ENCODE measurements at places on chromosomes 2 and 18.

- no peak for DNase-seq
These were observed 23.7 kb upstream of the COL5A2 start for GRCh38 chr2:189203177-189203799.

- no peak for DNase-seq
These were observed 71.7 kb downstream of the MYOM1 start for GRCh38 chr18:3147935-3148554.

DNA sequence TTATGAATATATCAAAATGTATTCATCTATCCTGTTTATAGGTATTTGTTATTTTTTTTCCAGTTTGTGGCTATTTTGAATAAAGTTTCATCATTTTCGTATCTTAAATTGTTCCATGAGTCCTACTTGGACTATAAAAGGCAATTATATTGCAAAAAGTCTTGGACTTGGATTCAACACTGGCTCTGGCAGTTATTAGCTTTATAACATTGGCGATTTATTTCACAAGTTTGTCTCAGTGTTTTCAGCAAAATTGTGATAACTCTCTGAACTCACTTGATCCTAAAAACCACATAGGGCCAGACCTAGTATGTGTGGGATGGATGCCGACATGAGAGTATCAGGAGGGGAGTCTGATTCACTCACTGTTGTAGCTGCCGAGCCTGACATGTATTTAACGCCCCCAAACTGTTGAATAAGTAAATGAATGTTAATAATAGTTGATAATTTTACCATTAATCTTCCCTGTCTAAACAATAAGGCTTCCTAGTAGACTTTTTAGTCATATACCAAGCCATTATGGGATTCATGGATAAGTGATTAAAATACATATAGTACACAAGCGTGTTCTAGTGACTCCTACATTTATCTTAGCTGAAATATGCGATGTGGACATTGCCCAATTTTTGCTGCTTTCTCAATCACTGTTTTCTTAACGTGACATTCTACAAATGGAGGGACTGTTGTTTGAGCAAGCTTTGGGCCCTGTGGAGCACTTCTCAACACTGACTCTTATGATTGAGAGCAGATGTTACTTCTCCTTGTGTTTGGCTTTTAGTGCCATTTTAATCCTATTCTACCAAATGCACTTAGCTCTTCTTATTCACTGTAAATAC, 907.6 kb downstream of the EPHA4 start:
- DNase-seq = no peak

GRCh38 chr2:64092502-64092901, 51.7 kb downstream of the PELI1 start:
- no peak for DNase-seq

DNA sequence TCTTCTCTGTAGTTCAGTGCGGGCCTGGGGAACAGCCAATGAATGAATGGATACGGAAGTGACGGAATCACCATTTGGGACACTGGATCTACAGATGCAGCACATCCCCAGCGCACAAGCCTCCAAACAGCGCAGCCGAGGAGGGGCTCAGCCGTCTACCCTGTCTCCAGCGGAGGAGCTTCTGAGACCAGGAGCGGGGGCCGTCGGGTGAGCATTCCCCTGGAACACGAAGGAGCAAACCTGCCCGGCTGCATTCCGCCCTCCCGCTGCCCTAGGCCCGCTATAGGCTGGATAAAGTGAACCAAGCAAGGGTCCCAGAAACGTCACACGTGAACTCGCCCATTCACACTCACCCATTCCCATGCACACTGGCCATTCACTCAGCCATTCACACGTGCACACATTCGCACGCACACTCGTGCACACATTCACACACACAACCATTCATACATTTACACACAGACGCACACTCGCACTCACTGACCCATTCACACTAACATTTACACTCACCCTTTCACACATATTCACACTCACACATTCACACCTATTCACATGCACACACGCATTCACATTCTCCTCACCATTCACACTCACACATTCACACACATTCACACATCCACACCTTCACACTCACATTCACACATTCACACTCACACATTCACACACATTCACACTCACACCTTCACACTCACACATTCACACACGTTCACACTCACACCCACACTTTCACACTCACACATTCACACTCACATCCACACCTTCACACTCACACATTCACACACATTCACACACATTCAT, 63.4 kb downstream of the BIN1 start:
- DNase-seq = no peak

DNA sequence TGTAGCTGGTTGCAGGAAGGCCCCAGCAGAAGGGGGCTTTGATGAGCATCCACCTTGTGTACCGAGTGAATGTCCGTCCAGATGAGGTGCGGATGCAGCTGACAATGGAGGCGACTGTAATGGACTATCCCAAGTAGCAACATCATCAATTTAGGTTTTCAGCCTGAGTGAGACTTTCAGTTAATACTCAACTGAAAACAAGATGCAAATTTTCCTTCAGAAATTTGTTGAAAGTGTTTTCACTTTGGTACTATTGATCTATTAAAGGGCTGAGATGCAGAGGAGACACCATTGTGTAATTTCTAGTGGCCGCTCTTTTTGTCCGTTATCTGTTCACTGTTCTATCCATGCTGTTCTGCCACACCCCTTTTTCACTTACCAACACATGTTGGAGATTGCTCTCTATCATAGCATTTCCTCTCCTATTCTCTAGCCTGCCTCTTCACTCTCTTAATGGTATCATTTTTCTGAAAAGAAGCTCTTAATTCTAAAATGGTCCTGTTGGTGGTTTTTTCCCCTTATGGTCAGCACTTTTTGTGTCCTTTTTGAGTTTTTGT, 12.0 kb upstream of the CASP8 start:
- DNase-seq = no peak

DNA sequence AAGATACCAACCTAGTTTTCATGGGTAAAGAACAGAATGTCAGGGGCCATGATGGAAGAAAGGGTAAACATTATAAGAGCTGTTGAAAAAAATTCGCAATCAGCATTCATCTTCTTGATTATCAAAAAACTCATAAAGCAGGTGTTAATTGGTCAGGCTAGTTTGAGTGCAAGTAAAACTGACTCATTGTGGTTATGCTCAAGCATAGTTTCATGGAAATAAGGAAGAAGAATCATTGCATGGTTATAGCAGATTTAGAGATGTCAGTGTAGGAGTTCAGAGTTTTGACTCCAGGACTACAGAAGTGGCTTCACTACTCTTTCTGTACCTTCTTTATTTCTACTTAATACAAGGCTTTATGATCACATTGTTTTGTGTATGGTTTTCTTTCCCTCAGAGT, 26.9 kb upstream of the CDH19 start:
- DNase-seq = no peak

- no peak for DNase-seq
These were observed 120.1 kb upstream of the SLC1A4 start for GRCh38 chr2:64869126-64869525.

DNA sequence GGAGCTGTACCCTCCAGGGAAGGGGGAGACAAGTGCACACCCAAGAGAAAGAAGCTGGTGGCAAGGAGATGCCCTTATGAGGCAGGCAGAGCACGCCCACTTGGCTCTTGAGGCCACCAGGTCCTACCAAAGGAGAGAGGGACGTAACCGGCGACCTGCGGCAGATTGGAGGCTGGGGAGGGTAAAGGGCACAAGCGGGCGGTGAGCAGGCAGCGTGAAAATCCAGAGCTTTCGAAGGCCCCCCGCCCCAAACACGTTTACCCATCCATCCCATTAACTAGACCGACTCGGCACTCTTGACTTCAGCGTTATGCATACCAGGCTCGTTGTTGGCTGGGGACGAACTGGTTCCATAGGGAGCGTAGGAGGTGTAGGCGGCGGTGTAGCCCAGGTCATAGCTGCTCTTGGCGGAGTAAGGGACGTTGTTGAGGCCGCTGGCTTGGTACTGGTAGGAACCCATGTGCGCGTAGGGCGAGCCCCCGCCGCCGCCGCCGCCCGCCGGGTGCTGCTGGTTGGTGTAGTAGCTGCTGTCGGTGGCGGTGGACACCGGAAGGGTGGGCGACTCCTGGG, 794 bp downstream of the DLX2 start:
- DNase-seq = no peak

DNA sequence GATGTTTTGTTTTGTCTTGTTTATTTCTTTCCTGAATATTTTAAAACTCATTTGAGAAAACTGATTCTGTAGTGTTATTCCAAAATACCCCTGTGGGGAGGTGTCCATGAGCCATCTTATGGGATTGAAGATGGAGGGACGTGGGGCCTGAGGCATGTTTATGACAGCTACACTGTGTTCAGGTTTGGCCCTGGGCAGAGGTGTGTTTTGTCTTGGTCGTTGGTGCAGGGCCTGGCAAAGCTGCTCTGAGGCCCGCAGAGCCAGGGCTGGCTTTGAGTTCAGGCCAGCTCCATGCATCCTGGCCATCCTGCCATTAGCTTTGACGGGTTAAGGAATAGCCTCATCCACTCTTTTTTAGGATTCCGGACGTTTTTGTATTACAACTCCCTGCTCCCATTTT, 68.9 kb downstream of the TMEM18 start:
- no peak for DNase-seq

DNA sequence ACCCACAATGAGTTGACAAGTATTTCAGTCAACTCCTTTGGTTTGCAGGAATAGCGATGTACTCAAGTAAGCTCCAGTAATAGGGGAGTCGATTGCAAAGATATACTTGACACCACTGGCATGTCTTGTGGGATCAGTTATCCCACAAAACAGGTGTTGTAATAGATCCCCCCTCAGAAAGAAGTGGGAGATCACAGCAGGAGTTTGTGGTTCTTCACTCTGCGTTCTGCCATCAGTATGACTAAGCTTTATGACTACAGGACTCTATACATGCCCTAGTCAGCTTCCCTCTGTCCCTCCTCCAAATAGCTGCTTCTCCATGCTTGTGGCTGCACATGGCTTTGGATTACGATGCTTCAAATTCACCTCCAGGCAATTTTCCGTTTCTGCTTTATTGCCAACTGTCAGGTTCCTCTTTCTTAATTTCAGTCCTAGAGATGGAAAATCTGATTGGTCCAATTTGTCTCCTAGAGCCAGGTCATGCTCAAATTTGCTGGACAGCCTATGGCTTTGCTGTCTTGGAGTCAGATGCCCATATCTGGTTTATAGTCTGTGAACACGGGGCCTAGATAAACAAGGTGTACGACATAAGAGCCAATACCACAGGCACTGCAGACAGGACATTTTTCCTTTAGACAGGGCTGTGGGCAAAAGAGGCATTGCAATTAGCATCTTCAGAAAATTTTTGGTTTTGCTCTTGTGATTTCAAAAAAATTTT, 221.7 kb downstream of the PAX3 start:
- no peak for DNase-seq

GRCh38 chr18:56353663-56354260, 284.6 kb downstream of the TXNL1 start:
- no peak for DNase-seq

DNA sequence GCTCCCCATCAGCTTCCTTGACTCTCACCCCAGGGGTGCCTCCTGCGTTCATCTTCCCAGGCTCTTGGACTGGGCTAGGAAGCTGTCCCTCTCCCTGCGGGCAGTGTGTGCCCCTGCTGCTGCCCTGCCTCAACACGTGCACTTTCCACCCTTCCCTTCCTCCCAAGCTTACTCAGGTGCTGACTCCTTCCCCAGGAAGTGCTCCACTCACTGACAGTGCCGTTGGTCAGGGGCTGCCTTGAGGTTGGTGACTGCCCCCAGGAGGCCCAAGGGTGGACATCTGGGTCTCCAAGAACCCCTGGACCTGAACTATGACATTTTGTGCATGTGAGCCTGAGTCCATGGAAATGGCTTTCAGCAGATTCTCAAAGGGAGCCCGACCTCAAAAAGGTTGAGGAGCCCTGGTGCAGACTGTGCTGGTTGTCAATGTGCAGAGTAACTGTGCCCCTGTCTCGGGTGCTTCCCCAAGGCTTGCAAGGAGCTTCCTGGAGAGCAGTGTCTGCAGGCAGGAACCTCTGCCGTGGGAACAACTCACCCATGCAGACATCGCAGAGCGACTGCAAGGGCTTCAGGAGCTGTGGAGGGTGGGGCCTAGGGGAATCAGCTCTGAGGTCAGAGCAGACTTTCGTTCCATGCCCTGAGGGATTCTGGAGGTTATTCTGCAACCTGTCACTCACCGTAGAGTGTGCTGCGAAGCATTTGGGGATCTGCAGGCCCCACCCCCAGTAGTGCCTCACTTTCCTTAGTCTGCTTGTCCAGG, 116.5 kb upstream of the MCFD2 start:
- no peak for DNase-seq

- no peak for DNase-seq
These were observed 643 bp downstream of the PLCL1 start for GRCh38 chr2:197804758-197805714.

GRCh38 chr2:239476757-239477585, 76.2 kb upstream of the HDAC4 start:
- no peak for DNase-seq

- DNase-seq = no peak
These were observed 11.4 kb upstream of the STEAP3 start for GRCh38 chr2:119212139-119212800.

- DNase-seq = no peak
These were observed 89.6 kb downstream of the MAP4K4 start for GRCh38 chr2:101787097-101787496.

DNA sequence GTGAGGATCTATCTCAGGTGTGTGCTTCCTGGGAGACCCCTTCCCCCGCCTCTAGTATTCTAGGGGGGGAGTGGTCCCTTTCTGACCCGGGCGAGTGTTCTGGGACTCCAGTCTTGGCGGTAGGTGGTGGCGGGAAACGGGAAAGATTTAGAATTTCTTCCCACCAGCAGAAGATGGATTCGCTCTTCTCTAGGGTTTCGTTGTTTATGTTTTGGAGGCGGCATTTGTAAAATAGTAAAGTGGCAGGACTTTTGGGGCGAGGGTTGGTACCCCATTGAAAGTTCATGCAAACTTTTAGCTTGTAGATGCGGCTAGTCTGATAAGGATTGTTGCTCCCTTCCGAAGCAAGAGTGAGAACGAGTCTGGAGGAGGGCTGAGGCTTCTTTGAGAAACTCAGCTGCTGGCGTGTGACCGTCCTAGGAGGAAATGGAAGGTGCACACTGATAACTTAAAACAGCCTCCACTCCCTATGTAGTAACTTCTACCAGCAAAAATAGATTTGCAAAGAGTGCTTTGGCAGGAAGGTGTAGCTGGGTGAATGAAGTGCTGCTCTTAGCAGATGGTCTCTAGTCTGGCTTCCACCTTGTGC, 412 bp downstream of the GPD2 start:
- DNase-seq = no peak

- DNase-seq = no peak
These were observed 68.7 kb upstream of the CABLES1 start for GRCh38 chr18:23066504-23067039.

GRCh38 chr2:112529757-112530156, 12.5 kb upstream of the POLR1B start:
- DNase-seq = no peak

- no peak for DNase-seq
These were observed 352.6 kb downstream of the RBM43 start for GRCh38 chr2:150909090-150909489.

DNA sequence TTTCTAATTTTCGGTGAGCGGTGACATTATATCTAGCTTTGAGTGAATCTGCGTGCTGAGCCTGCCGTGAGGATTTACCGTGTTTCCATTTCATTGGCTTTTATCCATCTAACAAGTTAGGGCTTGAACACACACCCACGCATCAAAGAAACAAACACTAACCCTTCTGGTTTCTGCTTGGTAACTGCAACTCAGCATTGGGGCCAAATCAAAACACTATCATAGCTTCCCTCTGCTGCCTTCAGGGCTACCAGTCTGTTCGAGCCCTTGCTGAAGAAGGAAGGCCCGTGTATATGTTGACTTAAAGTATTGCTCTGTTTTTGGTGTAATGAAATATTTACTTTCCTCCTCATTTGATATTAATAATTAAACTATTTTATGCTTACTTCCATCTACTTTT, 227.2 kb downstream of the PHLPP1 start:
- no peak for DNase-seq
